Stimulated activated CD4-positive, alpha-beta T cell treated with anti-CD3 and anti-CD28 coated beads, Interleukin-12 subunit alpha, Interleukin-12 subunit beta, amount 100 ng/mL, for 24 hours (primary cell): ENCODE measurements at places on chromosomes 16 and 17.
A peak's percentile ranks its signal among the peaks of the same experiment; 100 is the strongest.

DNA sequence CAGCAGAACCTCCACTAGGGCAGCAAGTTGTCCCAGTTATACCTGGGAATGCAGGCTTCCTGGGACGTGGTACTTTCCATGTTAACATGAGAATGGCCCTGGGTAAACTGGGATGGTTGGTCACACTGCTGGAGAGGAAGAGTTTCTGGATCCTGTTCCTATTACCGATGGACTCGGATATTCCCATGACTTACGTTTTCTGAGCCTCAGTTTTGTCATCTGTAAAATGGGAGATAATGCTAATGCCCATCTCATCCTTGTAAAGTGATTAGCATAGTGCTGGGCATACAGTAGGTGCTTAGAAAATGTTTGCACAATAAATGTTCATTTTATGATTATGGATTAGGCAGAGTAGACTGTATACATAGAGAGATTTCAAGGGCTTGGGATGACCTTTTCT is 280.9 kb upstream of the EEF2KMT start:
- no peak for DNase-seq

DNA sequence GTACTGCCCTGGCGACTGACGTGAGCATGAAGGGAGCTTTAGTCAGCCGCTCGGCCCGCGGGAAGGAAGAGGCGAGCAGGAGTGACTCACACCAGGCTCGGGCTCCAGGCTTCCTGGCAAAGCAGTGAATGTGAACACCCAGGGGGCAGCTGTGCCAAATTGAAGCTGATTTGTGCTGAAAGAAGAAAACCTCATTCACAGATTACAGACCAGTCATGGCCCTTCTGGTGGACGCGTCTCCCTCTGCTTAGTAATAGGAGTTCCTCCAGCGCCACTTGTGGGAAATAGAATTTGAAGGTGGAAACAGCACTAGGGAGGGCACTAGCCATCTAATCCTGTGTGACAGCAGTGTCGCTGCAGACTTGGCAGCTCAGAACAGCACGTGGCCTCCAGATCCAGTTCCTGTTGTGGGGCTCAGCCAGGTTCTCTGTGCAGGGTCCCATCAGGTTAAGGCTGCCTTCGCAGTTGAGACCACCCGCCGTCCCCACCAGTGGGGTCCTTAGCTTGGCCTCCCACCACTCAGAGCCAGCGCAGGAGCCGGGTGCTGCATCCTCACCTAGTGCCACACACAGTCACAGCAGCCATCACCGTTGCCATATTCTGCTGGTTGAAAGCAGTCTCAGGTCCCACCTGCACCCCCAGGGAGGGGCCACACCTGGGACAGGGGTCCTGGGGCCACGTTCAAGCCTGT is 164.5 kb upstream of the CHMP6 start:
- no peak for DNase-seq

DNA sequence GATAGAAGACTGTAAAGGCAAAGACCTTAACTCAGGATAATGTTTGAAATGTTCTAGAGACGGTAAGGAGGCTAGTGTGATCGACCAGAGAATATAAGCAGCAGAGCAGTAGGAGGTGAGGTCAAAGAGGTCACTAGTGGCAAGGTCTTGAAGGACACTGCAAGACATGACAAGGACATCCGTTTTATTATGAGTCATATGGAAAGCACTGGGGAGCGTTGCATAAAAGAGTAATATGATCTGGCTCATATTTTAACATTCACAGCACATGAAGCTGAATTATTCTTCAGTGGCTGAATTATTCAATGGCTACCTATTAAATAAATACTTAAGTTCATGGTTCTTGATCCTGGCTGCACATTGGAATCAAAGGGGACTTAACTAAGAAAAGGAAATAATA is 123.7 kb downstream of the SOX9 start:
- no peak for DNase-seq

GRCh38 chr17:50221266-50221863 is 19.9 kb upstream of the COL1A1 start:
- DNase-seq: no peak

DNA sequence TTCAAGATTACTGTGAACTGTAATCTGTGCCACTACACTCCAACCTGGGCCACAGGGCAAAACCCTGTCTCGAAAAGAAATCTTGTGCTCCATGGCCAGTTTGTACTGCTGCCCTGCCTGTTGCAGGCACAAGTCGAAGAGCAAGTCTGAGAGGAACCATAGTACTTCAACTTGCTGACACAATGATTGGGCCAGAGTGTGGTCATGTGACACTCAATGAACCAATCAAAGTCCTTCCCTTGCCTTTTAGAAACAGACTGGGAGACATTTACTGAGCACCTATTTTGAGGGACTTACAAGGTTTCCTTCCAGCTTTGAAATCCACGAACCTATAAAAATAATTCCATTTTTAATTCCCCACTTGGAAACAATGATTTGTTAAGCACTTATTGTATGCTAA is 39.8 kb upstream of the TMC5 start:
- no peak for DNase-seq

GRCh38 chr17:30530346-30531025 is 53.3 kb downstream of the GOSR1 start:
- no peak for DNase-seq

- DNase-seq: peak; percentile 54
These were observed 6.4 kb downstream of the ZNF764 start for GRCh38 chr16:30551781-30552180.

DNA sequence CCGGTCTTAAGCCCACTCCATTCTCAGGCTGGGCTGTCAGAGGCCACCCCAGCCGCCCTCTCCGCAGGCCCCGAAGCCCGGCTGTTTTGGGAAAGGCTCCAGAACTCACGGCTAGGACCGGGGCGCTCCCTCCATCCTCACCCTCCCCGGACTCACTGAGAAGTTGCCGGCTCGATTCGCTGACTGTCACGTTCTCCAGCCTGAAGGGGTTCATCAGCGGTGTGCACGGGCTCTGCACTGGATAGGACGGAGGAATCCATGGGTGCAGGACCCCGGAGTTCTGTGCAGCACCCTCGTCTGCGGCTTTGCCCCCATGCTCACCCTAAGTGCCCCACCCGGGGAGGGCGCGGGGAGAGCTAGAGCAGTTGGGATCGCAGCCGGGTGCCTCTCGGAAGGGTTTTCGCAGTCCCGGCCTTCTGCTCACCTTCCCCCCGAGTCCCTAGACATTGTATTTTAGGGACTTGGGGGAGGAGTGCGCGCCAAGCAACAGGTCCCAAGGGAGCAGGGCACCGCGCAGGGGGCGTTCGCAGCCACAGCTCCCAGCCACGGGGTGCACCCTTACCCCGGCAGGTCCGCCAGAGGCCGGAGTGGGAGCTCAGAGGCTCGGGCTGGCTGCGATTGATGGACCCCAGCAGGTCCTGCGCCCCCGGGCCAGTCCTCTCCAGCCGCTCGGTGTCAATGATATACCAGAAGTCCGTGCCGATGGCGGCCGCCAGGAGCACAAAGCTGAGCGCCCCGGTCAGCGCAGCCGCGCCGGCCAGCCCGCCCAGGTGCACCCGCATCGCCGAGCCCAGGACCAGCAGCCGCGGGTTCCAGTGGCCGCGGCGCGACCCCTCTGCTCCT is 1.0 kb downstream of the TMEM114 start:
- DNase-seq: no peak

DNA sequence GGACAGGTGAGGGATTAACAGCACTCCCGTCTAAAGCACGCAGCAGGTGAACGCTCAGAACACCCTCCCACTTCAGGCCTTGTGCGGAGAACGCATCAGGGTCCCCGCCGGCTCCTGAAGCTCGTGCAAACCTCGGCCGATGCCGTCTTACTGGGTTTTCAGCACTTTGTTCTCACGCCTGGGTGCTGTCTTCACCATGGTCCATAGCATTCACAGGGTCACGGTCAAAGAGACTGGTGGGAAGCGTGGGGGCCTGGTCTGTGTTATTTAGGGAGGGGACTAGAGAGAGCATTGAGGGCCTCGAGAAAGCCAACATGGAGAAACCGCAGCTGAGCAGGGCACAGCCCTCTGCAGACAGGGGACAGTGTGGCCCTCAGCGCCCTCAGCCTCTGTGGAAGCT is 26.6 kb downstream of the CIBAR2 start:
- no peak for DNase-seq

DNA sequence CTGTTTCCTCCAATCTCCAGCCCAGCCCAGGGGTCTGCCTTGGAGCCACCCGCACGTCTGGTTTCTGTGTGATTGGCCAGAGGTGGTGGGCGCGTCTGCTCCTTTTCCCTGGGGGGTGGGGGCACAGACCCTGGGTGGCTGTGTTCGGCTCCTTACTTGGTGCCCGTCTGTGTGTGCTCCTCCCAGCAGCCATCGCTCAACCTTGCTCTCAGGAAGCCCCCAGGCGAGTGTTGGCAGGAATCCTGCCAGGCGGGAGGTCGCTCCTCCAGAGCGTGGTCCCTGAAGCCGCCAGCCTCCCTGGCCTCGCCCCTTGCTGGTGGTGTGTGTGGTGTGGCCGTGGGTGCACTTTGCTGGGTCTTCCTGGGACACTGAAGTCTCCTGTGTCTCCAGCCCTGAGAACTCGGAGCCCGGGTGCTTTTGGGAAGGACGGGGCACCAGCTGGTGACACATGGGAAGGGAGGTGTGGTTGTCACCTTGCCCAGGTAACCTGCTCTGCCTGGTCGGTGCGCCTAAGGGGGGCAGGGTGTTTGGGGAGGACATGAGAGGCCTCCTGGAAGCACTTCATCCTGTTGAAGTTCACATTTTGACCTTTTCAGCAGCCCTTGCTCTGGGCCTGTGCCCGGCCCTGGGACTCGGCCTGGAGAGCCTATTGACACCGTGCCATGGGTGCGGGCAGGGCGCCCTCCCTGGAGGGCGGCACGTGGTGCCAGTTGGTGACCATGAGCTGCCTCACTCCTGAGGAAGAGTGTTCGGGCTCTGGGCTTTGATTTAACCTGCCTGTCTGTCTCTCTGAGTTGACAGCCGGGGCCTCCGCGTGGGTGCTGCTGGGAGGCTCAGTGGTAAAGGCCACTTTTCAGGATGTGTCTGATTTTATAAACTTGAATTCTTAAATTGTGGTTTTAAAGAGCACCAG is 49.0 kb upstream of the ZNF750 start:
- DNase-seq: no peak

- no peak for DNase-seq
These were observed 1.0 kb downstream of the MGRN1 start for GRCh38 chr16:4625560-4626159.

DNA sequence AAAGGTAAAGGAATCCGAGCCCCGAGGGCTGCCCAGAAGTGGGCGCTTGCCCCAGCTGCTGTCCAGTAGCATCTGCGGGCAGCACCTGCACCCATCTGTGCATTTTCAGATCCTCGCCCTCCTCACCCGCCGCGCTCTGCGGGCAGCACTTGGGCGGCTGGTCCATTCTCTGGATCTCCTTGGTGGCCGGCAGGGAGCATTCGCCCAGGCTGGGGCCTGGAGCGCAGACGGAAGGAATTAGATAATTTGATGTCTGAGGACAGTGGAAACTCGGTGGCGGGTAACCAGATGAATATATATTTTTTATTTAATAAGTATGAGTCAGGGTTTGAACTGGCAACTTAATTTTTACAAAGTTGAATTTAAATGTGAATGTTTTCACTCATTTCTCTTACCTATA is 88.5 kb downstream of the NPIPB11 start:
- no peak for DNase-seq

GRCh38 chr17:1232786-1233185 is 37.5 kb upstream of the BHLHA9 start:
- DNase-seq: no peak
